ENCODE measurements at places on chromosomes 13 and 19.
A peak's percentile ranks its signal among the peaks of the same experiment; 100 is the strongest.

- no peak for DNase-seq
These were observed 440.9 kb downstream of the TSHZ3 start for GRCh38 chr19:30908262-30908771.

GRCh38 chr13:21235174-21235573, 58.7 kb downstream of the MRPL57 start:
- no peak for DNase-seq

DNA sequence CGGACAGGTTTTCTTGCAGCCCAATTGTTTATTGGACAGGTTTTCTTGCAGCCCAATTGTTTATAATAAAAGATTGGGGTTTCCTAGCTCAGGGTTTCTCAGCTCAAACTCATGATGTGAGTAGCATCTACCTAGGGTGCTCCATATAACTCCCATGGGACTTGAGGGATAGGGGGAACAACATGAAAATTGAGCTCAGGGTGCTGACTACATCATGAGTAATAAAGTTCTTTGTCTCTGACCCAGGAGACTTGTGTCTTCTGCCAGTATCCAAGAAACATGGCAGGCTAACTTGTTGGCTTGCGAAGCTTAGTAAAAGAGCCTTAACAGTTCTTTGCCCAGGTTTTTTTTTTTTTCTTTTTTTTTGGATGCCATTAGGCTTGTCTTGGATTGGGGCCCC, 59.2 kb upstream of the MYCBP2 start:
- no peak for DNase-seq

DNA sequence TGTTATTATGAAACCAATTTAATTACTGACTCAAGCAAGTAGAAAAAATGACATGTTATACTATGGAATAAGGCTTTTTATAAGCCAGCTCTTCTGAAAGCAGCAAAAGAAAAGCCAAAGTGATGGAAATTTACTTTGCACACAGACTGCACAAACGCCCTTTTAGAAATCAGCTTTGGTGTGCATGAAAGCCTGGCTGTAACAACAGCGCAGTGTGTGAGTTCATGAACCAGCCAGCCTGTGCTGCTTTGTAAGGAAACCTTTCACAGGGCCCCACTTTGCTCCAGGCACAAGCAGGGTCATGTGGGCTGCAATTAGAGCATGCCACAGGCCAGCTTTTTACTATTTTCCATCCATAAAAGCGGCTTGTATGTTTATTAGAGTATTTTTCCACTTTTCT, 13.6 kb upstream of the IFT88 start:
- no peak for DNase-seq

DNA sequence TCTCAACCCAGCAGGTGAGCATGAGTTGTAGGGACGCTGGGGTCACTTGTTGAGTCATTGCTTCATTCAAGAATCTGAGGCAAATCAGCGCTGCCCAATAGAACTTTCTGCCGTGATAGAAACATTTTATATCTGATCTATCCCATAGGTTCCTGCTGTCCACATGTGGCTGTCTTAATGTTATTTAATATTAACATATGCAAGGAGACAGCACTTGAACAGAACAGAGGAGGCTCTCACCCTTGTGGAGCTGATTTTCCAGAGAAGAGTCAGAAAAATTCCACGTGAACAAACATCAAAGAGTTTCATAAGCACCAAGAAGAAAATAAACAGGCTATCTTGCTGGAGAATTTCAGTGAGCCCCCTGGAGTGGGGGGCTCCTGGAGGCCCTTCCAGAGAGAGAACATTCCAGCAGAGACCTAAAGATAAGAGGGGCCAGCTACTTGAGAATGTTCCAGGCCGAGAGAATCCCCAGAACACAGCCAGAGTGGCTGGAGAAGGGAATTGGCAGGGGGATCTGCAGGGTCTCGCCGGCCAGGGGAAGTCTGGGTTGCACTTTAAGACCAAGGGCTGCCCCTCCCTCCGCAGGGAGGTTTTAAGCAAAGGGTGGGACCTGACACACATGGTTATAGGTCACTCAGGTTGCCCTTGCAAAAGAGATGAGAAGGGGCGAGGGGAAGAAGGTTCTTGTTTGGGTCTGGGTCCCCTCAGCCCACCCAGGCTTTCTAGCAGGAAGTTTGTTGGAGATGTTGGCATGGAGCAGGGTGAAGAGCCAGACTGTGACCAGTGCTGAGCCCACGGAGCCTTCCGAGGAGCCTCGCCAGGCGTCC, 135.7 kb downstream of the CRYL1 start:
- DNase-seq, result peak; percentile 52

GRCh38 chr13:78409172-78409571, 194.2 kb downstream of the POU4F1 start:
- DNase-seq, result no peak
